GM20000 (cell line): ENCODE measurements at places on chromosomes 12 and 14.

GRCh38 chr14:55092341-55092740 is 36.7 kb upstream of the LGALS3 start:
- DNase-seq = no peak

DNA sequence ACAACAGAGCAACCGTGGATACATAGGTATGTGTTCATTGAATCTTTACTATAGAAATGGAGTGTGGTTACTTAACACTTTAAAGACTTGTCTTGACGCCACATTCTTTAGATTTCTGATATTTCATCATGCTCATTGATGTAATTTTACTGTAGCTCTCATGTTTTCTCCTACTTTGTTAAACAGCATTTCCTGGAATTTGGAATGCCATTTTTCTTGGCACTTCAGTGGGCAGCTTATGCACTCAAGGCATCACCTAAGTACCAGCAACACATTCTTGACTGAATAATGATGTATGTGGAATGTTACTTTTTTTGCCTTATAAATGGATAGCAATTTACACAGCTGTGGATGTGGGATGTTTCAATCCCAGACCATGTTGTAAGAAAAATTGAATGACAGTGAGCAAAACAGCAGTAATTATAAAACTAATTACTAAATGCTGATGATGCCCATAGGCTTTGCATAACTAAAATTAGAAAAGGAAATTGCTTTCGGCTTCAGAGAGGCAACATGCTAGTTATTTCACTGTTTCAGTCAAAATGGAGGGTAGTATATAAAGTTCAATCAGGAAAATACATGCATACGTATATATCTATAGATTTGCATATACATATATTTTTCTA is 298.5 kb downstream of the NPAS3 start:
- no peak for DNase-seq

- peak; percentile 13 for DNase-seq
These were observed 541.8 kb upstream of the FBXO33 start for GRCh38 chr14:39974036-39974435.

DNA sequence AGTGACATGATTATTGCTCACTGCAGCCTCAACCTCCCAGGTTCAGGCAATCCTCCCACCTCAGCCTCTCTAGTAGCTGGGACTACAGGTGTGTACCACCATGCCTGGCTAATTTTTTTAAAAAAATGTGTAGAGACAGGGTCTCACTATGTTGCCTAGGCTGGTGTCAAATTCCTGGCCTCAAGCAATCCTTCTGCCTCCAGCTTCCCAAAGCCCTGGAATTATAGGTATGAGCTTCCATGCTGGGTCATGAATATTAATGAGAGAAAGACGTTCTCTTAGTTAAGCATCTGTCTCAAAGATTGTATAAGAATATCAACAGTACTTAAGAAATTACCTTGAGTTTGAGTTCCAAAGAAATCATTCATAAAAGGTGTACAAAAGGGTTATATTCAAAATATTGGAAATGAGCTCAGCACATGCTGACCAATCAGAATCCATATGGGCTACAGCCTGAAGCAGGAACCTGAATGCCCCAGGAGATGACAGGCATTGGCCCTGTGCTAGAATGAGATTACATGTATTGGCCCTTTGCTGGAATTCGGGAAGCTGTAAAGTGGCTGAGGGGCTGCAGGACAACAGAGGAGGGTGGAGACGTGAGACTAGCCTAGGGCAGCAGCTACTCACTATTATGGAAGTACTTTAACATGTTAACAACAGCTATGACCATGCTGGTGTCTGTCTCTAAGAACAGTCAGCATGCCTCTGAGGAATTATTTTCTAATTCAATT is 157.0 kb upstream of the CPNE8 start:
- no peak for DNase-seq

DNA sequence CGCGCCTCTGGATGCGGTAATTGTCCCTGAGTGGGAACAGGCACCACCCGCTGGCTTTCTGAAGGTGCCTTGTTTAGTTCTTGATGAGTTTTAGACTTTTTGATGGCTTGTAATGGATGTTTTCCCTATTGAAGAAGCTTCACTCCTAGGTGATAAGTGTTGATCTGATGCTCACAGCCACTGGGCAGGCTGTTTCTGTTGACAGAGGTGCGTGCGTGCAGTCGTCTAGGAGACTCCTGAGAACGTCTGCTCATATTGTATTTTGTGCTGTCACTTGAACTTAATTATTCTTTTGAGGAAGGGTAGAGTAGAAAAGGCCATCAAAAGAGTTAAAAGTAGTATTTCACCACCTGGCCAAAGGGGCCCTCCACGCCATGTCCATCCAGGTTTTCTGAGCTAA is 70.5 kb downstream of the EP400 start:
- no peak for DNase-seq

- no peak for DNase-seq
These were observed 244.9 kb upstream of the DIO2 start for GRCh38 chr14:80456209-80456608.

GRCh38 chr14:56160088-56160487 is 41.9 kb downstream of the PELI2 start:
- DNase-seq = no peak

DNA sequence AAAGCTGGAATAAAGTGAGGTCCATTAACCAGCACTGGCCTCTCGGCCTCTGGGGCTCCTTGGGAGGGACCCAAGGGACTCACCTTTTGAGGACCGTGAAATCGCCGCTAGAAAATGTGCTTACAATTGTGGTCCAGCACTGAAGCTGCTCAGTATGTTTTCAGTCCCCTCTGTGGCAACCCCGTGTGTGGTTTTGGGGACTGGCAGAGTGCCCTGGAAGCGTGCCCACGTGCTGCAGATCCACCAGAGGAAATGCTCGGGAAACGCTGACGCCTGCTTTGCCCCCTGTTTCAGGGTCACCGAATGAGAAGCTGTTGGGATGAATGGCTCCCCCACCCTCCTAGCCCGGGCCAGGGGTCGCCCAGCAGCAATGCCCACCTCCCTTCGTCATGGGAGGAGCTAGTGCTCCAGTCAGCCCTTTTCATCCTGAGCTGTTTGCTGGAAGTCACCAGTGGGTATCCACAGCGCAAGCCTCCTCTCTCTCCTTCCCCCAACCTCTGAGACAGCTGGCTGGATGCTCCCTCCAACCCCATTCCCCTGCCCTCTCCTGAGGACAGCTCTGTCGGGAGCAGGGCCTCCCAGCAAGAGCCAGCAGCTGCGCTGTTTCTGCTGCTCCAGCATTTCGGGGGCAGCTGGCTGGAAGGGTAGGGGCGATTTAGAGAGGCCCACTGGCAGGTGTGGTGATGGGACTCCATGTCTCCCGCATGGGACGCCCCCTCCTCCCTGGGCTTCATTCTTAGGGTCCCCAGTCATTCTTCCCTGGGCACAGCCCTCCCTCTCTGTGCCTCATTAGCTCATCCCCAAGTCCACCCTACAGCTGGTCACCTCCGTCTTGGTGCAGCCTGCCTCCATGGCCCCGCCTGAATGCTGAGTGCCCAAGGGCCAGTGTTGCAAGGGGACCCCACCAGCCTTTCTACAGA is 33.2 kb upstream of the PPP1R13B start:
- DNase-seq = no peak

GRCh38 chr14:60107477-60107876 is 15.8 kb downstream of the PCNX4 start:
- no peak for DNase-seq

DNA sequence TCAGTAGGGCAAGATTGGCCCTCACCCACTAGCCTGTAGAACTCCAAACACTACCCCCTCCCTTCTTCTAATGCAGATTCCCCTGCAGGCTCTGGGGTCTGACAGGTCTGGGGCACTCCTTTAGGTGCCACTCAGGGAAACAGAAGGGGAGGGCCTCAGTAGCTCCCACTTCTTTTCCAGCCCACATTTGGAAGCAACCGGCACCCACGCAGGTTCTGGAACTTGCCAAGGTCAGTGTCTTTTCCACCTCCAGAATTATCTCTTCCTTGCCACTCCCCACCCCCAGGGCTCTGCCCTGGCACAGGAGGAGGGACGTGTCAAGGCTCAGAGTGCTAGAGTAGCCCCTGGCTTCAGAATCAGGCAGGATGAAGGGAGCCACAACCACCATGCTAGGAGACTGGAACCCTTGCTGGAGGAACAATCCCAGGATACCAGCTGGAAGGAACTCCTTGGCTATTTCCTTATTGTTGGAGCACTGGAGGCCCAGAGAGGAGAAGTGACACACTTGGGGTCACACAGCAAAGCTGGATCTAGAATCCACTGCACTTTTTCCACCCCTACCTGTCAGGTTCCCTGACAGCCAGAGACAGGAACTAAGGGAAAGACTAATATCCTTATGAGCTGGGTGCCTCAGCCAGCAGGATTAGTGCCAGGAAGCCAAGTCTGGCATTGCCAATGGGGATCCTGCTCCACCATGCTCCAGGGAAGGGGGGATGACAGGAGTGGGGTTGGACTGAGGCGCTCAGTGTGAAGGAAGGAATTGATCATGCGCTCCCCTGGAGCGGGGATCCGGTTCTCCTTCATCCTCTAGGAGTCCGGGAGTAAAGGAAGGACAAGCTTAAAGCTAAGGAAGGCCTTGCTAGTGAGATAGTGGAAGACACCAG is 1.8 kb upstream of the FIGNL2 start:
- no peak for DNase-seq

GRCh38 chr14:36477266-36477665 is 42.8 kb downstream of the NKX2-1 start:
- DNase-seq = no peak

DNA sequence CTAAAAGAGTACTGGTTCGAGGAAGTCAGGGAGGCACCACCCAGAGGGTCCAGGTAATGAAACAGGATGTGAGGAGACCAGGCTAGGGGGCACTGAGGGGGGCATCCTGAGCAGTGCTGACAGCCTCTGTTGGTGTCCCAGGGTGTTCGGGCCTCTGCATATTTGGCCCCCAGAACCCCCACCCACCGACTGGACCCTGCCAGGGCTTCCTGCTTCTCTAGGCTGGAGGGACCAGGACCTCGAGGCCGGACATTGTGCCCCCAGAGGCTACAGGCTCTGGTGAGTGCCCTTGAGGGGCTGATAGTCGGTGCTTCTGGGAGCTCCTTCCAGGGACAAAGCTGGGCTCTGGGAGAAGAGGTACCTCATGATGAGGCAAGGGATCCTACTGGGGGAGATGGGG is 2.6 kb downstream of the TROAP start:
- DNase-seq = no peak

DNA sequence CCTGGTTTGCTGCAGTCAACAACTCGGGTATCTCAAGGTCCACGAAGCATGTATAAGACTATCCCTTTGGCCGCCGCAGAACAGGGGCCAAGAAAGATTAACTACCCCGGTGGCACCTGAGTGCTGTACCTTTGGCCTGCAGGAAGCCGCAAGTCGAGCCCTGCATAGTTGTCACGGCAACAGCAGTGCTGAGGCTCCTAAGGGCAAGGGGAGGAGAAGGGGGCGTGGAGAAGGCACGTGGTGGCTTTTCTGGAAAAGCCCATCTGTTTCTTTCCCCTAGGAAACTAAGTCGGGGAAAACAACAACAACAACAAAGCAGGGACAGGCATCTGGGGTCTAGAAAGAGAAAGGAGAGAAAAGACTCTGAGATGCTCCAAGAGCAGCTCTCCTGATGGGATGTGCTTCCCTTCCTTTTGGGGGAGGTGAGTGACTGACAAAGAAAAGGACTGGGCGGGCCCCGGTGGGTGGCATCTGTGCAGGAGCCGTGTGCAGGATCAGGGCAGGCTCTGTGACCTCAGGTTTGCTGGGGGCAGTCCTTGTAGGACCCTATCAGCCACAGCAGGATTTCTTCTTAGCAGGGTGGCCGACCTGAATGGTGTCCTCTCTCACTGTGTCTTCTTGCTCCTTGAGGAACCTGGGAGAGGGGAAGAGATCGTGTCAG is 123.9 kb downstream of the PRMT8 start:
- no peak for DNase-seq

DNA sequence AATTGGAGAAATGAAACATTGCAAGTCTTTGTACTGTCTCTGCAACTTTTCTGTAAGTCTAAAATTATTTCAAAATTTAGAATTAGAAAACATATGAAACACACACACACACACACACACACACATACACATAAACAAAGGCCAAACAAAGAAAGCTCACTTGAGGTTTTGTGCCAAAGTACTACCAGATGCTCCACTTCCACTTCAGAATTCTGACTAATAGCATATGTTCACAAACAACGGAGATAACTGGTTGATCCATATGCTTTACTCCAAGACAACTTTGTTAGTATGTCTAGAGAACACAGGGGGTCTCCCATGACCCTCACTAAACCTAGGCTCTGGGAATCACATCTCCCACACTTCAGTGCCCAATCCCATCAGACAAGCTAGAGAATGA is 133.8 kb upstream of the CLEC14A start:
- DNase-seq = no peak

GRCh38 chr12:26805401-26805971 is 27.5 kb downstream of the ITPR2 start:
- no peak for DNase-seq

- DNase-seq = no peak
These were observed 89.8 kb downstream of the SLC15A5 start for GRCh38 chr12:16187660-16188059.

- no peak for DNase-seq
These were observed 13.4 kb downstream of the UBC start for GRCh38 chr12:124901003-124901402.

DNA sequence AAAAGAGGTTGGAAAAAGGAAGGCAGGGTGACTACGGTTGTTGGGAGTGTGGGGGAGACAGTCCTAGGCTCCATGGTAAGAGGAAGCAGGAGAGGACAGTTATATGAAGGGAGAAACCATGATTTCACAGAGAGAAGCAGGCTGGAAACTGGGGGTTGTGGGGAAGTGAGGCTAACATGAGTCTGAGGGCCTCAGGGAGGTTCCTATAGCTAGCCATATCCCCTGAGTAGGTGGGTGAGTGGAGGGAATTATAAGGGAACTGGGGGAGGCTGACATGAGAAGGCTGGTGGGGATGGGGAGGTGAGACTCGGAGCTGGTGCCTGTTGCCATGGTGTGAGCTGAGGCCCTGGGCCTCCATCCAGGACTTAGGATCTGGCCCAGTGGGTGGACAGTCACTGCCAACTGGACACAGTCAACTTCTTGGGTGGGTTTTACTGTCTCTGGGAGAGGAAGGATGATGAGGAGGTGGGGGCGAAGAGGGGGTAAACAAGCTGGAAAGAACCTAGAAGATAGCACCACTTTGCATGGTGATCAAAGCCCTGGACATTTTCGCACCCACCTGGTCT is 1.4 kb downstream of the RNASE13 start:
- no peak for DNase-seq

GRCh38 chr14:78403278-78403815 is 233.2 kb downstream of the NRXN3 start:
- peak; percentile 27 for DNase-seq

DNA sequence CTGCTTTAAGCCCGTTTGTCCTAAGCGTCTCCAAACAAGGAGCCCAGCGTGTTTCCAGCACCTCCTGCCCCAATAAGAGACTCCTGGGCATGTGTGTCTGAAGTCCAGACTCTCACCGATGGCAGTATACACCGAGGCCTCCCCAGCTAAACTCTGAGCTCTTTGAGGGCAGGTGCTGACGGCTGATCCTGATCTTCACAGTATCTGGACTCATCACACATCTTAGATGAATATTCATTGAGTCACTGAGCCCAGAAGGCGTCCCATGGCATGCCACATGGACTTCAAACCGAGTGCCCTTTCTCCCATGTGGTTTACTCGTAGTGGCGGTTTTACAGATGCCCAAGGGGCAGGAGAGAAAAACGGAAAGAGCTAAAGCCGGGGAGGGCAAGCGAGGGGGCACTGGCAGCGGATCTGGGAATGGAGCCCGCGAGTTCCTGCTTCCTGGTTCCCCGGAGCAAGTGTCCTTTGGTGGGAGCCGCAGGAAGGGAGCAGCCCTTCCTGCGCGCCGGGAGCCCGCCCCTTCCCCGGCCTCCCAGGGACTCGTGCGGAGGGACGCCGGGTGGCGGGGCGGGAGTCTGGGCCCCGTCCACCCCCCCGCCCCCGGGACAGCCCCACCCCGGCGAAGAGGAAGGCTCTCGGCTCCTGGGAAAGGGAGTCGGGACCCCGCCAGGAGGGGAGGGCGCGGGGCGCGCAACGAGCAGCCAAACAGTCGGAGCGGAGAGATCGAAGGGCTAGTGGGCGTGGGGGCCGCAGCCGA is 585 bp upstream of the TEAD4 start:
- DNase-seq = peak; percentile 45
